HEK293T (cell line): ENCODE measurements at places on chromosomes 4 and X.
A peak's percentile ranks its signal among the peaks of the same experiment; 100 is the strongest.

- DNase-seq = peak; percentile 70
These were observed 28.8 kb upstream of the SOWAHD start for GRCh38 chrX:119729408-119730201.

GRCh38 chr4:39855909-39856512 lies 121.7 kb downstream of the PDS5A start:
- DNase-seq = no peak

GRCh38 chr4:76624931-76625715 lies 190.1 kb downstream of the SHROOM3 start:
- DNase-seq = no peak

DNA sequence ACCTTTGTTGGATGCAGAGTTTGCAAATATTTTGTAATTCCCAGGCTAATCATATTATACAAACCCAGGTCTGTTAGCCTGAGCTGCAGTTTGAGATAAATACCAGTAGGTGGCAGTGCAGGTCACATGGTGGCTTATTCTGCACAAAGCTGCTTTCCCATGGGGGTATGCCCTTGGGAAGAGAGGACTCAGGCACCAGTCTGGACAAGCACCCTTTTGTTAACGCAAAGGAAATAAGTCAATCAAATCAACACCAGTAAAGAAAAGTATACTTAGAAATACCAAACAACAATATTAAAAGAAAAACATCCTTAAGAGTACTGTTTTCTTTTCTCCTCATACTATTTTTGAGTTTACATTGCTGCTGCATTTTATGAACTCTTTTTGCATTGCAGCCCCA lies 389.0 kb upstream of the ZFP42 start:
- DNase-seq = peak; percentile 24

DNA sequence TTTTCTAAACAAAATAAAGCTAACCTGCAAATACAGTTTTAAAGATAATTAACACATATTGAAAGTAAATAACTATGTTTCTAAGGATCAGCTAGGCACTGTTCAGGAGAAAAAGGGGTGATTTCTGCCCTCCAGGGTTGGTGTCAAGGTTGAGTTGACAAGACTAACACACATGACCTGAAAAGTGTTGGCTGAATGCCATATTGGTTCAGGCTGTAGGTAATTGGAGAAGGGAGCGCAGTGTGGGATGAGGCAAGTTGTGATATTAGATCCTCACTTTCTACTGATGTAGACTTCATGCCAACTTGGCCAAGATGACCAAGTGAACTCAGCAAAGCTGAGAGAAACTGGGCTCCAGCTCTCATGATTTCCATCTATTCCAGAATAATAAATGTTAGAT lies 42.2 kb downstream of the PPM1K start:
- peak; percentile 17 for DNase-seq
